ENCODE measurements at places on chromosomes 2 and 18.

DNA sequence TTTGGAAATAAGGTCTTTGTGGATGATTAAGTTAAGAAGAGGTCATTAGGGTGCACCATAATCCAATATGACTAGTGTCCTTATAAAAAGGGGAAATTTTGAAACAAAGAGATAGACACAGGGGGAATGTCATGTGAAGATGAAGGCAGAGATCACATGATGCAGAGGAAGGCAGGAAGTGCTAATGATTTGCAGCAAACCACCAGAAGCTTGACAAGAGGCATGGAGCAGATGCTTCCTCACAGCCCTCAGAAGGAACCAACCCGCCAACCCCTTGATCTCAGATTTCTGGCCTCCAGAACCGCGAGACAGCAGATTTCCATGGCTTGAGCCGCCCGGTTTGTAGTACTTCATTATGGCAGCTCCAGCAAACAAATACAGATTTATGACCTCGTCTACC, 17.4 kb upstream of the SMARCAL1 start:
- no peak for DNase-seq

DNA sequence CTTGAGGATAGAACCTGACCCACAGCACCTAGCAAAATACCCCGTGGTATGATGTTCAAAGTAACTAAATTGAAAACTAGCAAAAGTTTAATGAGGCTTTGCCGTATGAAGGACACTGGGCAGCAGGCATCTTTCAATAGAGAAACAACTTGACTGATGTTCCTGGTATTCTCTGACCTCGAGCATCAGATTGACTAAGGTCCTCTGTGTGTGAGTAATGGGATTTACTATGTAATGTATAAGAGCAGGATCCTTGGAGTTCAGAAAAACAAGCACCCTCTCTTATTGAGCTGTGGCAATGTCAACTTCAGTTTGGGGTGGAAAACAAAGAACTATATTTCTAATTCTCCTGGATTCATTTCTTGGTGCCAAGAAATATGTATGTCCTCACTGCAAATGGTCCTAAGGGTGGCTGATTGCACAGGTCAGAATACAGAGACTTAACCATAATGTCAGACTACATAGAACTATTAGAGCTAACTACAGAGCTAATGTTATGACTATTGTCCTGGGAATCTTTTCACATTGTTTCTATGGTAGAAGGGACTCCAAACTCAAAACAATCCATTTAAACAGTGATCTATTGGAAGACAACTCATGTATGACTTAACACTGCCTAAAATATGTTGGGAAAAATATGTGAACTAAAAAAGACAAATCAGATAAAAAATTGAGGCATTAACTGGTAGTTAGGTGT, 4.4 kb downstream of the TNFAIP6 start:
- peak; percentile 56 for DNase-seq

DNA sequence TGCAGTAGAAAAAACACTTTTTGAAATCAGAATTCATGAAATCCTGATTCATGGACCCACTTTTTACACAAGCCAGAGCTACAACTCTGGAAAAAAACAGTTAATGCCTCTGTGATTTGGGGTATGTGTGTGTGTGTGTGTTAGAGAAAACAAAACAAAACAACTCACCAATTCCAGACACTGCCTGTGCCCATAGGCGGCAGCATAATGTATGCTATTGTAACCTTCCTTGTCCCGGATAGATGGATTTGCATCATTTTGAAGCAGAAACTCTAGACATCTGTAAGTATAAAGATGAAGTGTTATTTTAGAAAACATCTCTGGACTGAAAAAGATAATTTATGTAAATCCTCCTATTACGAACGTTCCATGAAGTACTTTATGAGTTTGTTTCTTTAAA, 152.0 kb upstream of the PGAP1 start:
- no peak for DNase-seq

GRCh38 chr2:3505771-3506170, 13.6 kb downstream of the ADI1 start:
- no peak for DNase-seq

- DNase-seq = no peak
Measured at GRCh38 chr2:160015746-160016145, 46.7 kb downstream of the PLA2R1 start.

DNA sequence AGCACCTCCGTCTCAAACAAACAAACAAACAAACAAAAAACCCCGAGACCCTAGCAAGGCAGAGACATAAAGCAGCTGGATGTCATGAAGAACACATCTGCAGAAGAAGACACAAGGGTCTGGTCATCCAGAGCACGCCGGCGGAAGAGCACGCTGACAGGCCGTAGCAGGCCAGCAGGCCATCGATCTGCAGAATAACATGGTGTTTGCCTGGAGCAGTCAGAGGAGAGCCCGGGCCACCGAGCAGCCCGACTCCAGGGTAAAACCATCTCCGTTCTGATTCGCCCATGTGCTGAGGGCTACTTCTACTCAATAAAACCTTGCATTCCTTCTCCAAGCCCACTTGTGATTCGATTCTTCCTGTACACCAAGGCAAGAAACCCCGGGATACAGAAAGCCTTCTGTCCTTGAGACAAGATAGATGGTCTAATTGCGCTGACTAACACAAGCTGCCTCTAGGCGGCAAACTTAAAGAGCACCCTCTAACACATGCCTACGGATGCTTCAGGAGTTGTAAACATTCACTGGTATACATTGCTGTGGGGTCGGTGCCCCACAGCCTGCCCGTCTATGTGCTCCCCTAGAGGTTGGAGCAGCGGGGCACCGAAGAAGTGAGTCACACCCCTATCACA, 549.8 kb upstream of the NRXN1 start:
- DNase-seq = no peak

DNA sequence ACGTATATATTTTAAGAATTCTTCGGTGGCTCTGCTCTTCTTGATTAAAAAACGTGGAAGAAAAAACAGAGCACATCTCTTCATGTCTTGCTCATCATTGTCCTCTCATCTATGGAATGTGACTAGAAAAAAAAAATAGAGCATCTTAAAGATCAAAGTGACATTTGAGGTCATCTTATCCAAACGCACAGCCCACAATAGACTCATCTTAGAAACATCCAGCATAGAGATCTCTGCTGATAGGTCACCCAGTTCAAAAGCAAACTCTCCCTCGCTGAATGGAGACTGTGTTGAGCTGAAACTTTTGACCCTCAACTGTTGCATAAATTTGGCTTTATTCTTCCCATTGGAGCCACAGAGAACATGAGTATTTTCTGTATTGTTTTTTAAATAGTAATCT, 65.2 kb downstream of the CMPK2 start:
- DNase-seq = no peak

GRCh38 chr2:98896416-98896815, 39.6 kb downstream of the CRACDL start:
- DNase-seq = no peak

- no peak for DNase-seq
Measured at GRCh38 chr2:215847056-215847455, 166.3 kb downstream of the MREG start.

- no peak for DNase-seq
Measured at GRCh38 chr2:16224298-16225045, 284.1 kb downstream of the MYCN start.

DNA sequence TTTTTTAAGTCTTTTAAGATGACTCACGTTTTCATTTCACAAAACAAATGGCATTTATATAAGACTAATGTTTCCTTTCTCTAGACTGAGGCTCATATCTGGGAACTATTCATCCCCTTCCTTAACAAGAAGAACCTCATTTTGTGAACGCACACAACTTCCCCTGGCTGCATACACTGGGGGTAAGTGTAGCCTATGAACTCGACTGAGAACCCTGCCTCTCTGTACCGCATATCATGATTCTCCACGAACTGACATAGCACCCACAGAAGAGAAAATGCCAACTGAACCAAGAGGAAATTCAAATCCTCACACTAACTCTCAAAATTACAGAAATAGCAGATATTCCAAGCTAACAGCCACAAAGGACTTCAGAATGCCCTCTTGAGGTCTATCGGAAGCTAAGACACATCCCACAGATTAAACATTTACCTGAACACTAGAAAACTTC, 236.7 kb downstream of the TCF4 start:
- no peak for DNase-seq

GRCh38 chr2:184904991-184905390, 306.7 kb downstream of the ZNF804A start:
- no peak for DNase-seq

- DNase-seq = no peak
Measured at GRCh38 chr2:18836436-18836835, 247.1 kb upstream of the NT5C1B start.
